ENCODE measurements at places on chromosomes 3 and 15. TPM values are rescaled to one million over a fixed set of nuclear protein-coding genes. Genes with fewer than 3 reads are reported as not detected.

DNA sequence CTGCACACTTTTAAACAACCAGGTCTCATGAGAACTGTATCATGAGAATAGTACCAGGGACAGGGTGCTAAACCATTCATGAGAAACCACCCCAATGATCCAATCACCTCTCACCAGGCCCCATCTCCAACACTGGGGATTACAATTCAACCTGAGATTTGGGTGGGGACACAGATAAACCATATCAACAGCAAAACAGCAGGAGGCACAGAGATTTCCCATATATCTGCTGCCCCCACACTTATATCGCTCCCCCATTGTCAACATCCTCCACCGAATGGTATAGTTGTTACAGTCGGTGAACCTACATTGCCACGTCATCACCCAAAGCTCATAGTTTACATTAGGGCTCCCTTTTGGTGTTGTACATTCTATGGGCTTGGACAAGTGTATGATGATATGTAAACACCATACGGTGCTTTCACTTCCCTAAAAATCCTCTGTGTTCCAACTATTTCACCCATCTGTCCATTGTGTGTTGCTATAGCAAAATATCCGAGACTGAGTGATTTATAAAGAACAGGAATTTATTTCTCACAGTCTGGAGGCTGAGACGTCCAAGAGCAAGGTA is 224.8 kb downstream of the FAM43A start:
- no peak for DNase-seq

DNA sequence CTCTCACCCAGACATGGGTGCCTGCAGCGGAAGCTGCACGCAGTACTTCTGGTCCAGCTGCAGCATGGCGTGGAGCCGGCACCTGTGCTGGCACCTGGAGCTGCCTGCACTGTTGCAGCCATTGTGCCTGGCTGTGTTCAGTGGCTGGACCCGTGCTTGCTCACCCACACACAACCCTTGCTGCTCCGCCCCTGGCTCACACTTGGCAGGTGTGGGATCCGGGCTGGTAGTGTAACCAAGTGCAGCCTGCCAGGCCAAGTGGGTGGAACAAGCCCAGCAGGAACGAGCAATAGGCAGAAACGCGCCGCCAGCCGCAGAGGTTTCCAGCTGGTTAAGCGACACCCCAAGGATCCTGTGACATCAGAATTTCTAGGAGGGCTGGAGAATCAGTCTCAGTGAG is 11.2 kb upstream of the SCAPER start:
- no peak for DNase-seq

Gene GOLGA6L4
- 1.0 TPM for total RNA-seq

DNA sequence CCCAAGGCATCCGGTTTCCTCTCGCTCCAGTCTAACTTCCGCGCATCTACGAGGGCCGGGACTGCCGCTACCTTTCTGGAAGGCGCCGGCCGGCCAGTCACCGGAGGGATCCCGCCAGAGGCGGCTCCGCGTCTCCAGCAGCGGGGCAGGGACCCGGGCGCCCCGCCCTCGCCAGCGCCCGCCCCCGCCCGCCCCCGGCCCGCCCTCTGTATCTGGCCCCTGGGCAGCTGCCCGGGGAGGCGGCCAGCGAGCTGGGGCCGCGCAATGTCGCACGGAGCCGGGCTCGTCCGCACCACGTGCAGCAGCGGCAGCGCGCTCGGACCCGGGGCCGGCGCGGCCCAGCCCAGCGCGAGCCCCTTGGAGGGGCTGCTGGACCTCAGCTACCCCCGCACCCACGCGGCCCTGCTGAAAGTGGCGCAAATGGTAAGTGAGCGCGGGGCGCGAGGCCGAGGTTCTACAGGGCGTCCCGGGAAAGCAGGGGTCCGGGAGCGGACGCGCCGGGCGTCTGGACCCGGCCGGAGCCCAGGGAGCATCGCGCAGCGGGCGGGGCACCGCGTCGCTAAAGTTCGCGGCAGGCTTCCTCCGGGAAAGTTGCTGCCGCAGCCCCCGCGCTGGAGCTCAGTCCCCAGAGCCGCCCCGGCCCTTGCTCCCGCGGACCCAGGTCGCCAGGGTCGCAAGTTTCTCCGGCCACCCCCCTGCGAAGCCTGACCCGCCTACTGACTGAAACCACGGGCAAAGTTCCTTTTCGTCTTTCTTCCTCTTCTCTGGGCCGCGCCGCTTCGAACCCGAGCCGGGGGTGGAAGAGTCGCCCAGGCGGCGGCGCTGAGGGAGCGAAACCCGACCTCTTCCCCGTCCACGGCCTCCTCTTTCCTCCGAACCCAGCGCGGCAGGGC is at the start of gene CMTM7:
TSS of gene CMTM7 (plus strand) at position 211 of the 893 bp plus-strand sequence. CDS start at position 265, 54 bp downstream.
- peak; percentile 86 for DNase-seq

- no peak for DNase-seq
Observed at GRCh38 chr15:80384432-80384831, 19.8 kb upstream of the ARNT2 start.

DNA sequence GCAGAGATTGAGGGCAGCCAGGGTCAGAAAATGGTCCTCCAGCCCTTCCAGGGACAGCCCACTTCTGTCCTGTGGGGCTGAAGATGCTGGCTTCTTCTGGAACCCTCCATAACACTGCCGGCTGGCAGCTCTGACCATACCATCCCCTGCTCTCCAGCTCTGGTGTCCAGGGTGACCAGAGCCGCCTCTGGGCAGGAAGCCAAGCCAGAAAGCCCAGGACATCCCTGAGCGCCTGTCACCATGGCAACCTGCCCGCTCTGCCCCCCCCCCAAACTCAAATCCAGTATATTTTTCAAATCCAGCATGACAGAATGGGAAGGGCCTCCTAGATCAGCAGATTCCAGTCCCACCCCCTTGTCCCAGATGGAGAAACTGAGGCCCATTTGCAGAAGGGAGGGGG is 420 bp upstream of the TMIE start:
- DNase-seq: peak; percentile 63

GRCh38 chr15:23645371-23646164 is 2.1 kb downstream of the MAGEL2 start:
- DNase-seq: no peak

- peak; percentile 68 for DNase-seq
Observed at GRCh38 chr3:4656059-4656458, 162.9 kb downstream of the ITPR1 start.

- DNase-seq: no peak
Observed at GRCh38 chr3:127195417-127195816, 2.5 kb downstream of the PRR23E start.

- no peak for DNase-seq
Observed at GRCh38 chr15:32908135-32908801, 190.5 kb downstream of the GREM1 start.

DNA sequence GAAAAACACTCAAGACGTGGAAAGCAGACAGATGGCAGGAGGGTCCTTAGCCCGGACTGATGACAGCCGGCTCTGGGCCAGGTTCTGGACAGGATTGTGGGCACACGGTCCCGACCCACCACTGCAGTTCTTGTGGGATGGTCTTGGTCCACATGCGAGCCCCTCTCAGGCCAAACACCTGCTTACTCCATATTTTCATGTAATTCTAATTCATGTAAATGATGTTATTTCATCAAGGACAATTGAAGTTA is 32.6 kb downstream of the TM2D3 start:
- no peak for DNase-seq

DNA sequence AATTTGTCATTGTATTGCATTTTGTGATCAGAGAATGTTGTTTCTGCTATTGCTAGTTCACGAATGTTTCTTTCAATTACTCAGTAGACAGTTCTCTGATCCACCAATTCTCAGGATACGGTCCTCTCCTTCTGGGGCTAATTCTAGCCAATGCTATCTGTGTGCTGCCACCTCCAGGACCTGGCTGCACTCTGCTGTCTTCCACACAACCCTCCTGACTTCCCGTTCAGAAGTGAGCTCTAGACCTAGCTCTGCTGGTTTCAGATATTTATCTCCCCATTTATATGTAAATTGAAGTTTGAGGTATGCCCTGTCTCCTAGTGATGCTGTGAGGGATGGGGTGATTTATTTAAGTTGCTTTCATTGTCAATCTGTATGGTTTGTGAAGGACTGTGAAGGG is 21.7 kb upstream of the UBL7 start:
- DNase-seq: no peak

Gene SLC28A2
- total RNA-seq: not detected

Gene SLC27A2
- 0.24 TPM for total RNA-seq

Gene BFSP2
- total RNA-seq: not detected

- no peak for DNase-seq
Observed at GRCh38 chr15:43905755-43906154, 79.0 kb downstream of the WDR76 start.

DNA sequence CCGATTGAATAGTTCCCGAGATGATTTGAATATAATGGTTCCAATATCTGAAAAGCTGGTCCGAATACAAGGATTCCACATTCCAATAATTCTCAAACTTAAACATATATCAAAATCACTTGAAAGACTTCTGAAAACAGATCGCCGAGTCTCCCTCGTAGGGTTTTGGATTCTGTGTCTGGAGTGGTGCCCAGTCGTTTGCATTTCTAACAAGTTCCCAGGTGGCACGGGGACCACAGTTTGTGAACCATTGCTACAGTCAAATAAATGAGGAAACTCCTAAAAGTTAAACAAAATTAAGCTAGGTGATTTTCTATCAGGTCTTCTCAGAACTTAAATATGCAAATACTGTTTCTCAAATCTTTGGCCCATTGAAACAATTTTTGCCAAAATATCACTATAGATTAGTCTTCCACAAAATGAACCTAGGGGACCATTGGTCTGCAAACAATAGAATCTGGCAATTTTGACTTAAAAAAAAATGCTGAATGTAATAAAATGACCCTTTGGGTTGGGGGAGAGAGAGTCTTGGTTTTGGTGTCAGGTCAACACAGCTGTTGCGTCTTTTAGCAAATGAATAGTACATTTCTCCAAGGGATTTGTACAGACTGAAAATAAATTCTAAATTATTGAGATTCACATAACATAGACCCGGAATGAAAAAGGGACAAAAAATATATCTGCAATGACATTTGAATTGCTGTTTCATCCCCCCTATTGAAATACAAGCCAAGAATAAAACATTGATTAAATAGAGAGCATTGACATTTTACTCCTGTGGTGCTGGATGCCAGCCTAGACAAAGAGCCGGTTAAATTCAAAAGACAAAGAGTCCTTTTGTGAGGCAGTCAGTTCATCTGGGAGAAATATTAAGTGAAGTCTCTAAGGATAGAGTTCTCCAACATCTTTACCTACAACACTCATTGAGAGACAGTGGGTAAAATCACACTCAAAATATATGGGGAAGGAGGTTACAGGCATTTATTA is 175.7 kb upstream of the ADAMTS9 start:
- no peak for DNase-seq

- DNase-seq: no peak
Observed at GRCh38 chr3:160826991-160827390, 71.0 kb downstream of the PPM1L start.

DNA sequence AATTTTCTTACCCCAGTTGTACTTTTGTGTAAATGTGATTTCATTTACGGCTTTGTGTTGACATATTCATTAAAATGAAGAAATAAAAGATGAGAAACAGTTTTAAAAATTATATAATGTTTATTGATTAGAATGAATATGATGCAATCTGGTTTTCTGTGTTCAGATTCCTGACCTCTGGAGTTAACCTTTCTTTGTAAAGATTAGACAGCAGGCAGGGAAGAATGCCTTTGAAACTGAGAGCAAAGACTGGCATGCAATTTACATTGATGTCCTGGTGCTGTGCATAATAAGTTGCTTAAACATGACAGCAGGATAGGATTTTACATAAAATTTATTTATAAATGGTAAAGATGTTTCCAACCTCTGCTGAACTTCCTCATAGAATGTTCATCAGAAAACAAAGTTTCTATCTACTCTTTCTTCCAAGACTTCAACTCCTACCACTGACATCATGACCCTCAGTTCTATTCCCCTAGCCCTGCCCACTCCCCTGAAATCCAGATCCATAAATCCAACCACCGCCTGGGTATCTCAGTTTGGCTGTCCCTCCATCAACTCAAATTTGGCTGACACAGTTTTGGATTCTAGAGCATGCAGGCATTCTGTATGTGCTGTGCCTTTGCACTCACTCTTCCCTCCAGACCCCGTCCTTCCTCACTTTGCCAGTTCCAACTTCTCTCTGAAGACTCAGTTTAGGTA is 1.7 kb downstream of the HGD start:
- DNase-seq: no peak

DNA sequence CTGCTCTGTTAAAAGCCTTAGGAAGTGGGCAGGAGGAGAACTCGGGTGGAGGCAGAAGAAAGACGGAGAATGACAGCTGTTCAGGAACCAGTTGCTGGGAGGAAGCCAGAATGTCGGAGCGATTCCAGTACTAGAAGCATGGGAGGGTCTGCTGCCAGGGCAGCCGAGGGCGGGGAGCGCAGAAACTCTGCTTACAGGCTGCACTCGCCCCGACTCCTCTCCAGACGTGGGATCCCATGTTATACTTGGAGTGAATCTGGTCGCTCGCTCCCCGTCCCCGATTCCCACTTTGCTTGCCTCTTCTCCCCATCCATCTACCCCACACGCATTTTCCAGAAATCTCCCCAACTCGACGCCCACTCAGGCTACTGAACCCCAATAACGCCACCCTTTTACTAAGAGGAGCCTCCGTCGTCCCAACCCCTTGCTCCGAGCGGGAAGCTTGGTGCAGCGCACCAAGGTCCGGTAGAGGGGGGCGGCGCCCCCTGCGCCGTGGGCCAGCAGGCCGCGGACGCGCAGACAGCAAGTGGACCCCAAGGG is 665 bp downstream of the GATM start:
- DNase-seq: peak; percentile 61

GRCh38 chr15:44706401-44706800 is 4.7 kb downstream of the PATL2 start:
- no peak for DNase-seq

DNA sequence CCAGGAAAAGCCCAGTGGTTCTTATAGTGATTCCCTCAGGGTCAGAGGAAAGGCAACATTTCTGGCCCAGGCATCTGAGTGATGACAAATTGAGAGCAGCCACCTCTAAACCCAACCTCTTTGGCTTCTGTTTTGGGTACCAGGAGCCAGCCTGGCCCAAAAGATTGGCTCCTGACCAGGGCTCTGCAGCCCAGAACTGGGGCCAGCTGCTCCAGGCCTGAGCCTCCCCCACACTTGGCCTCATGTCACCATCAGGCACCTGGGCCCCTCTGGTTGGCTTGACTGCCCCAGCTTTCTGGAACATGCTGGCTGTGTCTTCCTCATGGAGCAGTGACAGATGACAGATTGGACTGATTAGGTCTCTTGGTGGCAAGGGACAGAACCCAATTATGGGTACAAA is 26.0 kb upstream of the HCN4 start:
- peak; percentile 78 for DNase-seq

Gene LTK
- total RNA-seq: 1.1 TPM

DNA sequence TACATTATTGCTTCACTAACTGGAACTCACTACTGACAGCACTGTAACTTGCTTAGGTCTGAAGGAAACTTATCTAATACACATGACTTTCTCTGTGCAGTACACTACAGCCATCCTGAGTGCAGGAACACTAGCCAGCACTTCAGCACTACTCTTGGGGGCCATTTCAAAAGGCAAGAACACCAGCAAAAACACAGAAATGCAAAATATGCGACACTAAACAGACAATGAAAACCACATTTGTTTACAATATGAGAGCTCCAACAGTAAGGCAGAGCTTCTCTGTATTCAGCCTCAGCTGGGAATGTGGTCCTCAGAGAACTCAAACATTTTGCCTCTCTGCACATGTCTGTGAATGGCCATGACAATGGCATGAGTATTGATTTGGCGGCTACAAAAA is 109.6 kb downstream of the ARRDC4 start:
- DNase-seq: no peak

All from Right ventricle myocardium superior (tissue), 1 donor.